ENCODE measurements at places on chromosomes 11 and 22.

GRCh38 chr11:117814204-117814765 is 10.3 kb downstream of the FXYD2 start:
- DNase-seq = no peak

DNA sequence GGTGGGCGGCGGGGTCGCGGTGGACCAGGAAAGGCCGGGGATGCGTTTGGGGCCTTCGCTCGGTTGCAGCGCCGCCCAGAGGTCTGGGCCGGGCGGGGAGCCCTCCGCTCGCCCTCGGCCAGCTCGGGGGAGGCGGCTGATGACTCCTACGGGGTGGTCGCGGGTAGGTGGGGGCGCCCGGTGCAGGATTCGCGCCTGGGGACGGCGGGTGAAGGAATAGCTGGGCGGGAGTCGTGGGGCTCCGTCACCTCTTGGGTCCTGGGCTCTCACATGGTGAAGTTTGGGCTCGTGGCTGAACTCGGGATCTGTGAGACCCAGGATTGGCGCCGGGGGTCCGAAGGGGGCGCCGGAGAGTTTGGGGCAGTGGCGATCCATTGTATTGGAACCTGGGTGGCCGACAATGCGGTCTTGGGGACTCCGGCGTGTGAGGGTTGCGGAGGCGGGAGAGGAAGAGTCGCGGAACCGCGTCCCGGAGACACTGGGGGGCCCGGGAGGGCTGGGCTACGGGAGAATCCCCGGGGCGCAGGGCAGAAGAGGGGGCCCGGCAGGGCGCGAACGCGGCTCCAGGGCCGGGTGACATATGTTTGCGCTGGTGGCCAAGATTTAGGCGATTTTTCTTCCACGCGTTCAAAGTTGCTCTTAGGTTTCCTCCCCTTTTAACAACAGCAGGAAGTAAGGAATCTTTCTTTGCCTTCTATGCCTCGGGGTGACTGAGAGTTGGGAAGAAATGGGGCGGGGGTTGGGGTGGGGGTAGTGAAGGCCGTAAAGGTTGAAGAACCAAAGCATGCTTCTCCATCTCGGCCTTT is 935 bp downstream of the QSER1 start:
- DNase-seq = no peak

- no peak for DNase-seq
Measured at GRCh38 chr11:47611348-47611794, 17.2 kb upstream of the C1QTNF4 start.

DNA sequence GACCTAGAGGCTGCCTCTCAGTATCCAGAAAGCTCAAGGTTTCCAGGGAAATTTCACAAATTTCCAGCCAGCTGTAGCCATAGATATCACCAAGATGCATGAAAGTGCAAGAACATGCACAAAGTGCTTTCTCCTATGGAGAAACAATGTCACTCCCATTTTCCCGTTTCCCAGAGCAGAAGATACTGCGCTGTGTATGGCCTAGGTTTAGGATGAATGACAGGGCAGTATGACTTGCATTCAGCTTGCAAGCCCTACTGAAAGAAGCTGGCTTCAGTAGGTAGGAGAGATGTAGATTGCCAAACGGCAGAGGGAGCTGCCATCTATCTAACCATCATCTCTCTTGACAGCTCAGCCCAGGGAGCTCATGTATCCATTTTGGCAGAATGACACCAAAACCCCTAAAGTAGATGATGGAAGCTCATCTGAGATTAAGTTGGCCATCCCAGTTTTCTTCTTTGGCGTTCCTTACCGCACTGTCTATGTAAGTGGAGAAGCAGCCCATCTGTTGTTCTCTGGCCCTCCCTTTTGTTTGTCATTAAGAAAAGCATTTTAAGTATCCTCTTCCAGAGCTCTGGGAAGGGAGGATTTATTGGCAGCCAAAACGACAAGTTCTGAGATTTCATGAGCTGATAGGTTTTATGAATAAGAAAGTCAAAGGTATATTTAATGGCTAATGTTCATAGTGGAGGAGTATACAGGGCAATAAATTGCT is 4.6 kb downstream of the TECTA start:
- no peak for DNase-seq

DNA sequence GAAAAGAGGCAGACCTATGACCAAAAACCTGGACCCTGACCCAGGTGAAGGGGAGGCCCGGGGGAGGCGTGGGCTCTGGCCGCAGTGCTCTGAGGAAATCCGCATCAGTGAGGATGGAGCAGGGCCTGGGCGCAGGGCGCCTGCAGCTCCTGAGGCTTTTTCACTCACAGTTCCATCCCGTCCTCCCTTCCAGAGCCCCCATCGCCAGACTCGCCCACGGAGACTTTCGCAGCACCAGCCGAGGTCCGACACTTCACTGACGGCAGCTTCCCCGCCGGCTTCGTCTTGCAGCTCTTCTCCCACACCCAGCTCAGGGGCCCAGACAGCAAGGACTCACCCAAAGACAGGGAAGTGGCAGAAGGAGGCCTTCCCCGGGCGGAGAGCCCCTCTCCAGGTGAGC is 5.4 kb downstream of the SPINDOC start:
- no peak for DNase-seq

DNA sequence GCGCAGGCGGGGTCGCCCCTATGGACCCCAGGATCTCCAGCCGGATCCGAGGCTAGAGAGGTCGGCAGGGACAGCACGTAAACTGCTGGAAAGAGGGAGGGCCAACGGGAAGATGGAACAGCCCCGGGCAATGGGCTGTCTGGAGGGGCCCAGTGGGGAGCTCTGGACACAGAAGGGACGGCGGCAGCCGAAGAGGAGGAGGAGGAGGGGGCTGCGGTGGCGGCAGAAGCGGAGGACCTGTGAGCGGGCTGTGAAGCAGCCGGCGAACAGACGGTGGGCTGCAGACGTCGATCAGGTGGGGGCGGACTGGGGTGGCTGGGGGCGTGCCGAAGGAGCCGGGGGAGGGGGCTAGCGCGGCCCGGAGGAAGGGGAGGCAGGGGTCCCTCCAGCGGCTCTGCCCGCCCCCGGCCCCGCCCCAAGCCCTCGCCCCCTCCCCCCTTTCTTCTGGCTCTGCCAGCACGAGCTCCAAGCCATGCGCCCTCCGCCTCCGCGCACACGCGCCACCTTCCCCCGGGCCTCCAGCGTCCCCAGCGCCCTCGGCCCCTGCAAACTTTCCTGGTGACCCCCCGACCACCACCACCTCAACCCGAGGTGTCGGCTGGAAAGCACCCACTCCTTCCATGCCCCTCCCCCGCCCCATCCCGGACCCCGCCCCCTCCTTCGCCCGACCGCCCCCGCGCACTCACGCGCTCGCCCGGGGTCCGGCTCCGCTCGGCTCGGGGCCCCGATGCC is 432 bp downstream of the TNKS1BP1 start:
- no peak for DNase-seq

- no peak for DNase-seq
Measured at GRCh38 chr11:74699615-74700396, 31.4 kb downstream of the CHRDL2 start.

GRCh38 chr22:45172881-45173585 is 9.3 kb downstream of the NUP50 start:
- no peak for DNase-seq

- DNase-seq = no peak
Measured at GRCh38 chr11:12453243-12453642, 75.9 kb downstream of the PARVA start.

- peak; percentile 68 for DNase-seq
Measured at GRCh38 chr11:62171261-62171723, 18.7 kb upstream of the SCGB1D1 start.

DNA sequence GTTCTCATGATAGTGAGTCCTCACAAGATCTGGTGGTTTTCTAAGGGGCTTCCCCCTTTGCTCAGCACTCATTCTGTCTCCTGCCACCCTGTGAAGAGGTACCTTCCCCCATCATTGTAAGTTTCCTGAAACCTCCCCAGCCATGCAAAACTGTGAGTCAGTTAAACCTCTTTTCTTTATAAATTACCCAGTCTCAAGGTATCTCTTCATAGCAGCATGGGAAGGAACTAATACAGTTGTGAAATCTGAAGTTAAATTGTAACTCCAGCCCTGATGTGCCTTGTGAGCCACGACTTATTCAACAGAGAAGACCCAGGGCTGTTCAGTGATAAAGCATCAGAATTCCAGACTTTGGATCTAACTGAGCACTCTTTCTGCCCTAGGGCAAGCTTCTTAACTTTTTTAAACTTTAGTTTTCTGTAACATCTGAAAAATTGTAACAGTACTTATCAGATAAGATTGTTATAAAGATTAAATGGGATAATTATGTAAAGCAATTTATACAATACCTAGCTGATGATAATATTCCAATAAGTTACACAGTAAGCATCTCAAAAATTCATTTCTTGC is 220.0 kb downstream of the TRPC6 start:
- DNase-seq = no peak
